Islet precursor cell (in vitro differentiated cells): ENCODE measurements at places on chromosomes 5 and 9.

DNA sequence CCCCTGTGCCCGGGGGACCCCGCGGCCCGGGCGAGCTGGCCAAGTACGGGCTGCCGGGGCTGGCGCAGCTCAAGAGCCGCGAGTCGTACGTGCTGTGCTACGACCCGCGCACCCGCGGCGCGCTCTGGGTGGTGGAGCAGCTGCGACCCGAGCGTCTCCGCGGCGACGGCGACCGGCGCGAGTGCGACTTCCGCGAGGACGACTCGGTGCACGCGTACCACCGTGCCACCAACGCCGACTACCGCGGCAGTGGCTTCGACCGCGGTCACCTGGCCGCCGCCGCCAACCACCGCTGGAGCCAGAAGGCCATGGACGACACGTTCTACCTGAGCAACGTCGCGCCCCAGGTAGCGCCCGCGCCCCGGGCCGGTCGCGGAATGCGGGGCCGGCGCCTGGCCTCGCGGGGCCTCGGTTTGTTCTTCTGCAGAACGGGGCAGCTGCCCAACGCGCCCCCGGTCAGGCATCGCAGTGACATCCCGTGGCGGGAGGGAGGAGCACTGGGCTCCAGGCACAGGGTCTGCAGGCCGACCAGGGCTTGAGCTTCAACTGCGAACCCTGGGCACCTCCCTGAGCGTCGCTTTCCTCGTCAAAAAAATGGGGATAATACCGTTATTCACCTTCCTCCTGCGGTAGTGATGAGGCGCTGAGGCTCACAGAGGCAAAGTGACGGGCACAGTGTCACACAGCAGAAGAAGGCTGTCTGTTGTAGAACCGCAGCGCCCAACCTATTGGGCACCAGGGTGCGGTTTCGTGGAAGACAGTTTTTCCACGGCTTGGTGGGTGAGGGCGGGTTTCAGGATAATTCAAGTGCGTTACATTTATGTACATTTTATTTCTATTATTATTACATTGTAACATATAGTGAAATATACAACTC is 777 bp downstream of the ENDOG start:
- peak; percentile 72 for DNase-seq

DNA sequence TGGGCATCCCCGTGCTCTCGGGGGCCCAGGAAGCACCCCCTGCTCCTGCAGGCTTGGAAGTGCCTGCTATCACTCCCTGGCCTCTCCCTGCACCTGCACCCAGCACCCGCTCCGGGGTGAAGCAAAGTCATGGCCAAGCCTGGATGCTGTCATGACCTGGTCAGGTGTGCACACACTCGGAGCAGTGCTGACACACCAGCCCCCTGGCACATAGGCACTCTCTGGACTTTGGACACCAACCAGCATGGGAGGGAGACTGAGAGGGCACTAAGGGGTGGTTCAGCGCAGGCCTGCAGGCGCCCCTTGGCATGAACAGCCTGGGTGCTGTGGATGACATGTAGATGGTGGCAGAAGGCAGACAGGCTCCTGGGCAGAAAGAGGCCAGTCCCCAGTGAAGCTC is 158.6 kb downstream of the GHR start:
- no peak for DNase-seq

GRCh38 chr5:135250671-135251070 is 148.4 kb downstream of the MACROH2A1 start:
- no peak for DNase-seq

- no peak for DNase-seq
Measured at GRCh38 chr5:10543585-10544040, 20.3 kb upstream of the ANKRD33B start.

GRCh38 chr5:34598177-34598794 is 57.8 kb upstream of the RAI14 start:
- DNase-seq: no peak

GRCh38 chr9:135228983-135229625 is 141.6 kb downstream of the OLFM1 start:
- DNase-seq: no peak

DNA sequence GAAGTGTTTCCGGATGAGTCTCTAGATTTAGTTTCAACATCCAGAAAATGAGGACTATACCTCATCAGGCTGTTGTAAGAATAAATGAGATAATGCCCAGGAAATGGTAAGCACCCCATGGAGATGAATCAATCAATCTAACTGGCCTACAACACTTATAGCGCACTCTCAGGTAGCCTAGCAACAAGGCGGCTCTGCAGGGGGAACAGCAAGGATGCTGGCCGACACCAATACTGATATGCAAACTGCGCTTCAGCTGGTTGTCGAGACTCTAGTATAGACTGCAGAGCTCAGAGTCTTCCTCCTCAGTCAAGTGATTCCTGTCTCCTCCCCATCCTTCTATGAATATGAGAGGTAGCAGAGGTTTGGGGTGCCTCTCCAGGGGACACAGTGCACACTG is 218.8 kb upstream of the WWC1 start:
- no peak for DNase-seq

DNA sequence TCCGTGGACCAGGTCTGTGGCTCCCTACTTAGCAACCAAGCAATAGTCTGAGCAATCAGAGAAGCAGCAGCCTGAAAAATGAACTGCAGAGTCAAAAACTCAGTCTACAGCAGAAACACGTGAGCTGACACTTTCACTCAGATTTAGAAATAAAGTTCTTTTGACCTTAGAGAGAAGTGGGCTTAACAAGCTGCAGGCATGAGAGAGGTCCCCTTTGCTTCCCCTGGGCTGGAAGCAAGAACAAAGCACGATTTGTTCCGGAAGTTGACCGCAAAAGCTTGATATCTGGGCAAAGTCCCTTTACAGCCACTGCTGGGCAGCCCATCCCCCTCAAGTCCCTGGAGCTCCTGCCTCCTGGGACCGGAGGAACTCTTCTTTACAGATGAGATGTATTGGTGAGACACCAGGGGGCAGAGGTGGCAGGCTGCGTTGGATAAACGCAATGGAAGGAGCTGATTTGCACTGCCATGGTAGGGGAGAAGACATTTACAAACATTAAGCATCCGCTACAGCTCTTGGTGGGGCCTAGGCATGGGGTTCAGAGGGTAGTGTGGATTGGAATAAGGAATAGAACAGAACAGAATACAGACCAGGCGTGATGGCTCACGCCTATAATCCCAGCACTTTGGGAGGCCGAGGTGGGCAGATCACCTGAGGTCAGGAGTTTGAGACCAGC is 5.8 kb upstream of the SOWAHA start:
- peak; percentile 89 for DNase-seq

DNA sequence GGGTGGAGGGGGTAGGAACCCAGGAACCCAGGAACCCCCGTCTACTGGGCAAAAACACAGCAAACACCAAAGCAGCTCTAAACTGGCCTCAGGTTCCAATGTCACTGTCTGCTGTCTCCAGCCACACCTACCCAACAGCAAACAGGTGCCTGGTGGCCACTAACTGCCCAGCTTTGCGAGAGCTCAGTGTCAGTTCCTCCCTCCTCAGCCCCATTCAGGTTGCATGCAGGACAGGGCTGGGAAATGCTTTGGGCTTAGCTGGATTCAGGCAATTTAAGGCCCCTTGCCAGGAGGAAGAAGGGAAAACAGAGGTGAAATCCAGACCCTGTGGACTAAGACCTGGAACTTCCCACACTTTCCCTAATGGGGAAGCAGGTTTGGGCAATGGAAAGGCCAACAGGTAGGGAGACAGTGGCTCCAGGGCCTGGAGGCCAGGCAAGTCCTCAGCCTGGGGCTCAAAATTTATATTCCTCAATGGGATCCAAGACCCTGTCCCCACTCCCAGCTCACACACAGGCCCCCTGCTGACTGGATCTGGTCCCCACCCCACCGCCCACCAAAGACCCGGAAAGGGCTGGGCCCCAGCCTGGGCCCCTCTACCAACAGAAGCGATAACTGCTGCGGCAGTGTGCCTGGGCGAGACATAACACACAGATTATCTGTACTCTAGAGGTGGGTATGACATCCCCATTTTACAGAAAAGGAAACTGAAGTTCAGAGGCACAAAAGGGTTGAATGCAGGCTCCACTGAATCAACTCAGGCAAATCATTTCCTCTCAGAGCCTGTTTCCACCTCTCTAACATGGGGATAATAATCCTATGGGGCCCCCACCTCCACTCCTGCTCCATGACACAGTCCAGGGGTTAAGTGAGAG is 3.5 kb downstream of the EEIG1 start:
- DNase-seq: no peak

GRCh38 chr5:43837091-43837490 is 234.1 kb downstream of the NNT start:
- DNase-seq: no peak

GRCh38 chr5:485946-486491 is 38.2 kb downstream of the SLC9A3 start:
- DNase-seq: no peak

DNA sequence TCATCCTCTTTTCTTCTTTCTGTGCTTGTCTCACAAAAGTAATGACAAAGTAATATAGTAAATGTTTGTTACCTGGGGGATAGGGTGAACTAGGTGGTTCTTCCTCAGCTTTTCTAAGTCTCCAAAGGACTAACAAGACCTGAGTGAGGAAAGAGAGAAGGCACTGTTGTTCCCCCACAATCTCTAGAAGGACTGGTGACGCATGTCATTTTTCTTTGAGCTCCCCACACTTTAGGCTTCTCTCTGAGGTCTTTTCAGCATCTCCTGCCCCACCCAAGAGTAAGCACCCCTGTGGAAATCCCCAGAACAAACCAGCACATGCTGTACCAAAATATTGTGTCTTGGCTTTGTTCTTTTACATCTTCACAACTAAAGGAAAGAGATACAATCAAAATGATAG is 2.4 kb upstream of the IL7R start:
- no peak for DNase-seq

GRCh38 chr5:95930141-95930930 is 31.3 kb downstream of the ELL2 start:
- no peak for DNase-seq

DNA sequence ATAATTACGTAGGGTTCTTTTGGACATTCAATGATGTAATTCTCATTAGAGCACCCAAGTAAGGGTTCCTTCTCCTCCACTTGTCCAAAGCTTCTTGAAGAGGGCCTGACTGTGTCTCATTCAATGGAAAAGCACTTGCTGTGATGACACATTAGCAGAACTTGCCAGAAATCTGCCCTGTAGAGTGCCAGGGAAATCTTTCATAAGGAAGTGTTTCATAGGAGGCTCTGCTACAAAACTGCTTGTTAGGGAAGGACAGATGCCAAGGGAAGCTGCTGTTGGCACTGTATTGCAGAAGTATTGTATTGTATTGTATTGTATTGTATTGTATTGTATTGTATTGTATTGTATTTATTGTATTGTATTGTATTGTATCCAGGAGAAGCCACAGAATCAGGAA is 45.5 kb upstream of the MPDZ start:
- no peak for DNase-seq

DNA sequence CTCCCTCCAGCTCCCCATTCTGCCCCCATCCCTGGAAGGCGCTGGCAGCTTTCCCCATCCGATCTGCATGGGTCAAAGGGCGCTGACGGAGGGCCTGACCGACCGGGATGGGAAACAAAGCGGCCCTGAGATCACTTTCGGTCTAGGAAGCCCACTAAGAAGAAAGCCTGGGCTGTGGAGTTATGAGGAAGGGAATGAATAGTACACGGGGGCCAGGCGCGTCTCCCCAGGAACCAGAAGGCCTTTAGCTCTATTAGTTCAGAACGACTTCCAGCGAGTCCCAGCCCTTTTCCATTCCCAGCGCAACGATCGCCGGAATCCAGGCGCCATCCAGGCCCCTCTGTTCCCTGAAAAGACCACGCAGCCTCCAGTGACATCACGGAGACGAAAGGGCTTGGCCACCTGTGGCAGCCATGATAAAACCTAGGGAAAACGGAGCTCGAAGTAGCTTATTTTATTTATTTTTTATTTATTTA is 70.1 kb upstream of the CCDC180 start:
- peak; percentile 57 for DNase-seq

DNA sequence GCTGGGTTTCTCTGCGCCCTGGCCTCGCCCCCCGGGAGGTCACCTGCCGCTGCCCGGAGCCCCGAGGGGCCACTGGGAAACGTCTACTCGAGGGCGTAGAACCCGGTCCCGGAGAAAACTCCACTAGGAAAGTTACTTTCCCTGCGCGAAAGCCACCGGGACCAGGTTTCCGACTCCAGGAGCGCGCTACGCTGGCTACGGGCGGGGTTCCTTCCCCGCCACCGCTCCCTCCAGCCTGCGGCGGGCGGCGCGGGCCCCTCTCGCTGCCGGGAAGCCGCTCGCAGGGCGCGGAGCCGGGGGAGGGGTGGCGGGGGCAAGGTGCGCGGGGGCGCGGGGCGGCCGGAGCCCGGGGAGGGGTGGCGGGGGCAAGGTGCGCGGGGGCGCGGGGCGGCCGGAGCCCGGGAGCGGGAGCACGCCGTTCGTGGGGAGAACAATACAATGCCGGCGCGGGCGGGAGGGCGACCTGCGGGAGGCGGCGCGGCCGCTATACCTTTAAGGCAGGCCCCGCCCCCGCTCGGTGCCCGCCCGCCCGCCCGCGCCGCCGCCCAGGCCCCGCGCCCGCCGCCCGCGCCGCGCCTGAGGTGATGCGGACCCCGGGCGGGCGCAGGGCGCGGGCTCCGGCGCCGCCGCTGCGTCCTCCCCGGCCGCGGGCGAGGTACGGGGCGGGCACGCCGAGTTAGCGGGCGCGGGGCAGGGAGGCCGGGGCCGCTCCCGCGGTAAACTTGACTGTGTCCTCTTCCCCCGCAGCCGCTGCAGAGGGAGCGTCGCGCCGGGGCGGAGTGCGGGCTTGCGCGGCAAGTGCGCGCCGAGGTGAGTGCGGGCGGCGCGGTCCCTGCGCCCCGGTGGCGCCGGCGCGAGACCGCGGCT is 278.1 kb downstream of the AOPEP start:
- peak; percentile 60 for DNase-seq

DNA sequence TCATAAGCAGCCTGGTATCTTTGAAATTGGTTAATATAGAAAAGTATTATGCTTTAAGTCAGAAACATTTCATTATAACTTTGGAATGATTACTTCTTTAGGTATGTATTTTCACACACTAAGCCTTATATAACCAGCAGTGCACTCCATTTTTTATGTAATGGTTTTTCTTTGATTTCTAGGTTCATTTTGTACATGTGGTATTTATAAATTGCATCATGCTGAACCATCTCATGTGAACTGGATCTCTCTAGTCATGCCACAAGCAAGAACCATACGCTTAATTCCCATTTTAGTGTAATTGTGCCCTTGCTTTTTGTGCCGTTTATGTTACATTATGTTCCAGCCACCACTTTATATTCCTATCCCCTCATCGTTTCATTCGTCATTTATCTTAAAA is 38.6 kb upstream of the SRP19 start:
- DNase-seq: no peak

- DNase-seq: peak; percentile 63
Measured at GRCh38 chr5:177162379-177162778, 28.8 kb downstream of the NSD1 start.

GRCh38 chr9:5718296-5719032 is 89.6 kb downstream of the RIC1 start:
- no peak for DNase-seq

GRCh38 chr5:87099968-87100367 is 167.7 kb upstream of the RASA1 start:
- DNase-seq: no peak

GRCh38 chr9:108297073-108297472 is 558.7 kb downstream of the ACTL7B start:
- peak; percentile 26 for DNase-seq

DNA sequence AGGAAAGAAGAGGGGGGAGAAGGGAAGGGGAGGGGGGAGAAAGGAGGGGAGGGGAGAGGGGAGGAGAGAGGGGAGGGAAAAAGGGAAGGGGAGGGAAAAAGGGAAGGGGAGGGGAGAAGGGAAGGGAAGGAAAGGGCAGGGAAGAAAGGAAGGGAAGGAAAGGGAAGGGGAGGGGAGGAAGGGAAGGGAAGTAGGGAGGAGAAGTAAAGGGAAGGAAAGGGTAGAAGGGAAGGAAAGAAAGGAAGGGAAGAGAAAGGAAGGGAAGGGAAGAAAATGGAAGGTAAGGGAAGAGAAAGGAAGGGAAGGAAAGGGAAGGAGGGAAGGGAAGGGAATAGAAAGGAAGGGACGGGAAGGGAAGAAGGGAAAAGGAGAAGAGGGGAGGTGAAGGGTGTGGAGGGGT is 248.2 kb downstream of the EBF1 start:
- no peak for DNase-seq
